ENCODE measurements at places on chromosomes 2 and 18.

GRCh38 chr18:22711192-22711685, 221.9 kb upstream of the RBBP8 start:
- no peak for DNase-seq

GRCh38 chr18:79453816-79454735, 58.3 kb downstream of the NFATC1 start:
- no peak for DNase-seq

DNA sequence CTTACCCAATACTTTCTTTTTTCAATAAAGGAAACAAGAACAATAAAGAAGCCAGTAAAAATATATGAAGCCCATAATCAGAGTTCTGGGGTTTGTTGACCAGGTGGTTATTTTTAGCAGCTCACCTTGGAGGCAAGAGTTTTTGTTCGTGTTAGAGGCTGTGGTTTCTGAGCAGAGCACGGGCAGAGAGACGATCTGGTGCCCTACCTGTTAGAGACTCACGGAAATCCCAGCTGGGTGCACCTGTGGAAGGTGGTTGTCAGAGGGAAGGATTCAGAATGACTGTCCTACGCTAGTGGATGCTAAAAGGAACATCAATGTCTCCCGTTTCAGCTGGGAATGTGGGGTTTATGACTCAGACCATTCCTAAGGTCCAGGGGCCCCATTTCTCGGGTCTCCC, 87.6 kb downstream of the NRP2 start:
- DNase-seq: peak; percentile 74

DNA sequence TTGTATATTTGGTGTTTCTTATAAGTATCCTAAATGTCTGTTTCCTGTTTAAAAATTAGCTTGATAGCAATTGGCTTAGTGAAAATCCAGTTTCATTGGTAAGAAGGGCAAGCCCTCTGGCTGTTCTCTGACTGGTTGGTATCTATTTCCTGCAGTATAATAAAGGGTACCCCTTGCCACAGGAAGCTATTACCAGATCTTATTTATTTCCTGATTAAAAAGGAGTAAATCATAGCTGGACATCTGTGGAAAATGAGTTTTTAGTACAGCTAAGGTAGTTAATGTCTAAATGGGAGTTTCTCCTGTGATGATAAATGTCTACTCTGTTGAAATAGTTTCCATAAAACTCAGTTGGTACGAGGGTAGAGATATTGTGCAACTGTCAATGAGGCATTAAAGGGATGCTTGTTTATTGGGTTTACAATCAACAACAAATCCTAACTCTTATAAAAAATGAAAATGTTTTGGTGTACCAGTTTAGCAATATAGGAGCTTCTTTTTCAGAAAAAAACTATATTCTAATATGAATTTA, 58.7 kb downstream of the FASTKD2 start:
- DNase-seq: no peak

DNA sequence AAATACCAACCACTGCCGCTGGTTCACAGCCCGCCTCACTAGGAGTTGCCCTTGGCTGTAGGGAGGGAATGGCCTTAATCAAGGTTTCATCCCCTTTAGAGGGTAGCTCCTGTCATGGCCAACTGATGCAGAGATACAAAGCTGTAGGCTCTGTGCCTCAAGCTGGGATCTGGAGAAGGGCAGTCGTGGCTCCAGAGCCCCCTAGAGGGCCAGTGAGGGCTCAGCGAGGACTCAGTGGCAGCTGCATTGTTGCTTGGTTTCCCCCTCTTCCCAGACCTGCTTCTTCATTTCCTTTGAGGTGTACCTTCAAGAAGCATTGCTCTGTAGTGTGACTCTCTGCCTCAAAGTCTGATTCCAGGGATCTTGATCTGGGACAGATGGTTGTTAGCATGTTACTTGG, 302.1 kb downstream of the LPIN1 start:
- no peak for DNase-seq

GRCh38 chr2:176364273-176364977, 95.2 kb downstream of the MTX2 start:
- no peak for DNase-seq

- DNase-seq: no peak
Observed at GRCh38 chr2:147845411-147845971, 662 bp downstream of the ACVR2A start.

DNA sequence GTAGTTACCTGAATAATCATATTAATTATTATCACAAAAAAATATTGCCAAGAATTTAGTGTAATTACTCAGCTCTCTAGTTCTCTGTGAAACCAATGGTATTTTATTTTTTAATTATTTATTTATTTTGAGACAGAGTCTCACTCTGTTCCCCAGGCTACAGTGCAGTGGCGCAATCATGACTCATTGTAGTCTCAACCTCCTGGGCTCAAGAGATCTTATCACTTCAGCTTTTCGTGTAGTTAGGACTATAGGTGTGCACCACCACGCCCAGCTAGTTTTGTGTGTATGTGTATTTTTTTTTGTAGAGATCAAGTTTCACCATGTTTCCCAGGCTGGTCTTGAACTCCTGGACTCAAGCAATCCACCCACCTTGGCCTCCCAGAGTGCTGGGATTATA, 440.4 kb upstream of the CDH20 start:
- DNase-seq: no peak

- DNase-seq: no peak
Observed at GRCh38 chr2:226073496-226074160, 674.1 kb downstream of the NYAP2 start.
